ENCODE measurements at places on chromosomes 4 and X.

DNA sequence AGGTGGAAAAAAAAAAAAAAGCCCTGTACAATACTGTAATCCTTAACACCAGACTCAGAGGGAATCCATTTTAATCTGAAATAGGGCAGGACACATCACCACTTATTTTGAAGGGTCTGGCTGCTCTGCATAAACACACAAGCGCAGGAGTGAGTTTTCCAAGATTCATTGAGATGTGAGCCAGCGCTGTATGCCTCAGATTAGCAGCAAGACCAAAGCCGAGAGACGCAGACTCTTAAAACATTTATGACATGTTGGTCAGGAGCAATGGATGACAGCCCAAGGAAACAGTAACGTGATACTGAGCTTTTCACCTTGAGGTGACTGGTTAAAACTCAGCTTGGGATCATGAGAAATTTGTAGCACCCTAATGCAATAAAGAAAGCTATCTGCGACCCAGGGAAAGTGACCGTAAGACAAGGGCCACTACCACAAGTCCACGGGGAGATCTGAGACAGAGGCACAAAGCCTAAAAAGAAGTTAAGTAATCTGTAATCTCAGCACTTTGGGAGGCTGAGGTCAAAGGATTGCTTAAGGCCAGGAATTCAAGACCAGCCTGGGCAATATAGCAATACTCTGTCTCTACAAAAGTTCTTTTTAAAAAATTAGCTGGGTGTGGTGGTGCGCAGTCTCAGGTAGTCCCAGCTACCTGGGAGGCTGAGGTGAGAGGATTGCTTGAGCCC is 210.6 kb downstream of the COL25A1 start:
- DNase-seq: no peak

DNA sequence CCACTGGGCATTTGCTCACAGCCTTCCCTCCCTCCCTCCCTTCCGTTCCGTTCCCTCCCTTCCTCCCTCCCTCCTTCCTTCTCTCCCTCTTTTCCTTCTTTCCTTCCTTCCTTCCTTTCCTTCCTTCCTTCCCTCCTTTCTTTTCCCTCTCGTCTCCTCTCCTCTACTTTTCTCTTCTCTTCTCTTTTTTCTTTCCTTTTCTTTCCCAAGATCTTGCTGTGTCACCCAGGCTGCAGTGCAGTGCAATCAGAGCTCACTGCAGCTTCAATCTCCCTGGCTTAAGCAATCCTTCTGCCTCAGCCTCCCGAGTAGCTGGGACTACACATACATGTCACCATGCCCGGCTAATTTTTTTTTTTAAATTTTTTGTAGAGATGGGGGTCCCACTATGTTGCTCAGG is 26.7 kb upstream of the ING2 start:
- DNase-seq: no peak

DNA sequence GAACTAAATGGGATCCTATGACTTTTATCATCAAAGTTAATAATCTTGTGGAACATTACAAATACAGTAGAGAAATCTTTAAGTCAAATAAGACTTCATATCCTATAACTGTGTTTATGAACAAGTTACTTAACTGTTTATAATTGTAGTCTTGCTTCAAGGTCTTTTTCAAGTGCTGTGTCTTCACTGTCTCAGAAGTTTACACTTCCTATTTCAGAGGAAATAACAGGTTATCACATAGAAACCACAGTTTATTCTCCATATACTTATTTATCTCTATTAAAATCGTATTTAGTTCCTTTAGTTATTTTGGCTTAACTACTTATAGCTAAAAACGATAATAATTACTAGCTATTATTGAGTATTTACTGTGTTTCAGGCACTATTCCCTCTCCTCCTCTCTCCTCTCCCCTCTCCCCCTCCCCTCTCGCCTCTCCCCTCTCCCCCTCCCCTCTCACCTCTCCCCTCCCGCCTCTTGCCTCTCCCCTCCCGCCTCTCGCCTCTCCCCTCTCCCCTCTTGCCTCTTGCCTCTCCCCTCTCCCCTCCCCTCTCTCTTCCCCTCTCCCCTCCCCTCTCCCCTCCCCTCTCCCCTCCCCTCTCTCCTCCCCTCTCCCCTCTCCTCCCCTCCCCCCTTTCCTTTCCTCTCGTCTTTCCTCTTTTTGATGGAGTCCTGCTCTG is 63.7 kb downstream of the RBPJ start:
- no peak for DNase-seq

GRCh38 chr4:143288171-143288570 is 48.5 kb upstream of the GAB1 start:
- no peak for DNase-seq

DNA sequence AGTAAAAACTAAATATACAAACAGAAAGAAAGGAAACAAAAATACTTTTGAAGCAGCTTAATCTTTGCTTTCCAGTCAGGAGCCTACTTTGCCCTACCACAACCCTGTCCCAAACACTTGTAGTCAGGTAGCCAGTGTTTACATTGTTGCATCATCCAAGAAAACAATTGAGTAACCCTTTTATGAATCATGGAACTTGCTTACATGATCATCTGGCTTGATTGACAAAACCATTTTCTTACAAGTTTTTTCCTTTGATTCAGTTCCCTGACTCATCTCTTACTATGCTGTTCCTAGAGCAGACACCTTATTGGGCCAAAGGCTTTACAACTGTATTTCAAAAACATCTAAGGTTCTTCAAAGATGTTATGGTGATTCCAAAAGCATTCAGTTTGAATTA is 740.1 kb downstream of the KLHL13 start:
- no peak for DNase-seq

DNA sequence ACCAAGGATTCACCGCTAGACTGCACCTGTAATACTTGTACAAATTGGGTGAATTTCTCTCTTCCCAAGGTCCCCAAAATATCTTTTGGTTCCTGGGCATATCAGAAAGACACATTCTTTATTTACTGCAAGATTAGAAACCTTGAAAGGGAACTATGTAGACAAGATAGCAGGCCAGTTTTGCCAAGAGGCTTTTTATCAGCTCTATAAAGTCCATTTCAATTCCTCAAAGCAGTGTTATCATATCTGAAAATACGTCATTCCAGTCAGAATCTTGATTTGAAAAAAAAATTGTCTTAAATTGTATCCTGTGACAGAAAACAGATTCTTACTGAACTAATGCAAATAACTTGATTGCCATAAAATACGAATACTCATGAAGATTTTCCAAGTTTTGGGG is 37.0 kb upstream of the NSG1 start:
- DNase-seq: no peak

GRCh38 chrX:129781680-129782495 is 2.1 kb downstream of the SASH3 start:
- no peak for DNase-seq

All from activated CD8-positive, alpha-beta memory T cell treated with anti-CD3 and anti-CD28 coated beads for 48 hours (primary cell).